ENCODE measurements at places on chromosomes 4 and X.

DNA sequence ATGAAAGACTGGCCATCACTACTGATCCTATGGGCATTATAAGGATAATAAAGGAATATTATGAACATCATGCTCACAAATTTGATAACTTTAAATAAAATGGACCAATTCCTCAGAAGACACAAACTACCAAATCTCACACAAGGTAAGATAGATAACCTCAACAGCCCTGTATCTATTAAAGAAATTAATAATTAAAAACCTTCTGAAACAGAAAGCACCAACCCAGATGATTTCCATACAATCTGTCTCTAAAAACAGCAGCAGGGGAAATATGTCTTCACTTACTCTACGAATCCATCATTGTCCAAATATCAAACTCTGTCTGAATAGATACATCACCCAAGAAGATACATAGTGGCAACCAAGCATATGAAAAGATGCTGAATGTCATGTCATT, 55.2 kb downstream of the LCORL start:
- DNase-seq: no peak

- no peak for DNase-seq
These were observed 287.6 kb downstream of the ARHGAP24 start for GRCh38 chr4:85762529-85762871.

DNA sequence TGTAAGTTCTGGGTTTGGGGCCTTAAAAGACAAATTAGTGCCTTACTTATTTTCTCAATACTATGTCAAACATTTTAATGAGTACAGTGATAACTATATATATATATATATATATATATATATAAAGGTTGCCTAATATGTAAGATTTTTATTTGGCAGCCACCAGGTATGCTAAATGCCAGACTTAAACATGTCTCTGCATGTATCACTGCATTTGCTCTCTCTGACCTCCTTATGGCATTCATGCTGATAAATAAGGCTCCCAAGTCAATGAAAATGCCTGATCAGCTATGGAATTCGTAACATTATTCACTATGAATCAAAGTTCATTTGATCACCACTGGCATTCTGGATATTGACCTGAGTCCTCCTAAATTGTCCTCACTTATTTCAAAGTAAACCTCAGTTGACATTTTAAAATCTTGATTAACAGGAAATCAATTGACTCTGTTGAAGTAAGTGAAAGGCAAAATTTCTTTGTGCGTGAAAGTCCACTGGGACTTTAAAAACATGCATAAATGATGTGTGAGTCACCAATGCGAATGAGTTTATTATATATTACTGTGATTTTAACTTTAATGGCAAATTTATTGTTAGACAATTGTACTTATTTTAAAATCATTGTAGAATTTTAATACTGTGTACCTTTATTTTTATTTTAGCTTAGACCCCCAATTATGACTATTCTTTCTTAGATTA, 29.2 kb upstream of the AREG start:
- no peak for DNase-seq

GRCh38 chr4:117225471-117225870, 140.1 kb upstream of the TRAM1L1 start:
- no peak for DNase-seq

DNA sequence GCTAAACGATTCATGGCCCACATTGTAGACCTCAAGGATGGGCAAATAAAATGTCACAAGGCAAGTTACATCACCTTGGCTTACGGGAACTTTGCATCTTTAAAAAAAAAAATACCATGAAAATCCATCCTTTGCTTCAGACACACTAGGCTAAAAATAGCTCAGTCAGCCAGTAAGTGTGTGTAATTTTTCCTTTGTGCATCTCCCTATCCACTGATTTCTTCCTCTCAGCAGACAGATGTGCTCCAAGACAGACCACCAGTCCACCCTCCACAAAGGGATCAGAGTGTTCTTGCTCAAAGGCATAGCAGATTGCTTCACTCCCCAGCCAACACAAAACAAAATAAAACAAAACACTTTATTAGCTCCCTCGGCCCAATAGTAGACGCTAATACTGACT, 14.6 kb downstream of the LDB2 start:
- DNase-seq: no peak

Data from DMS53 (cell line).